HFFc6 (cell line): ENCODE measurements at places on chromosomes 13 and 19.

GRCh38 chr13:95247171-95247570, 54.1 kb downstream of the ABCC4 start:
- no peak for DNase-seq

DNA sequence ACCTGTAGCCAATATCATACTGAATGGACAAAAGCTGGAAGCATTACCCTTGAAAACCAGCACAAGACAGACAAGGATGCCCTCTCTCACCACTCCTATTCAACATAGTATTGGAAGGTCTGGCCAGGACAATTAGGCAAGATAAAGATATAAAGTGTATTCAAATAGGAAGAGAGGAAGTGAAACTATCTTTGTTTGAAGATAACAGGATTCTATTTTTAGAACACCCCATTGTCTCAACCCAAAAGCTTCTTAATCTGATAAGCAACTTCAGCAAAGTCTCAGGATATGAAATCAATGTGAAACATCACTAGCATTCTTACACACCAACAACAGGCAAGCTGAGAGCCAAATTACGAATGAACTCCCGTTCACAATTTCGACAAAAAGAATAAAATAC, 17.8 kb upstream of the CCNA1 start:
- no peak for DNase-seq

DNA sequence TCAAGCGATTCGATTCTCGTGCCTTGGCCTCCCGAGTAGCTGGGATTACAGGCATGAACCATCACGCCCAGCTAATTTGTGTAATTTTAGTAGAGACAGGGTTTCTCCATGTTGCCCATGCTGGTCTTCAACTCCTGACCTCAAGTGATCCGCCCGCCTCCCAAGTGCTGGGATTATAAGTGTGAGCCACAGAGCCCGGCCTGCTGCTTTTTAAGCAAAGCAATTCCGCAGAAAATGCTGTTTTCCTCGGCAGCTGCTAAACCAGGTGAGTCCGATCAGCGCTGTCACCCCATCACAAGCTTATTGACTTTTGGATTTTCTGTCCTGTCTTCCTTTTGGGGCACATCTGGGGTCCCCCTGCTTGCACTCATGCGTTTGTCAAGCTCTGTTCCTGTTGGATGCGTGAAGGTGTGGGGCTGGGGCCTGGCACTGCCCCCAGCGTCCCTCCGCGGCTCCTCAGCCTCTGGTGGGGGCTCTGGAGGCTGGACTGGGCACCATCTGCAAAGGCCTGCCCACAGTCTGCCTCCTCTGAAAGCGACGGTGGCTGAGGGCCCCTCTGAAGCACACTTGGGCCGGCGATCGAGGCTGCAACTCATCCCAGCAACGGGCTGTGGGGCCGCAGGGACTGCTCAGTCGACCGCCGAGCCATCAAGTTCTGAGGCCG, 25.7 kb downstream of the CEBPG start:
- no peak for DNase-seq

- no peak for DNase-seq
Observed at GRCh38 chr13:25963674-25964073, 88.1 kb downstream of the SHISA2 start.

DNA sequence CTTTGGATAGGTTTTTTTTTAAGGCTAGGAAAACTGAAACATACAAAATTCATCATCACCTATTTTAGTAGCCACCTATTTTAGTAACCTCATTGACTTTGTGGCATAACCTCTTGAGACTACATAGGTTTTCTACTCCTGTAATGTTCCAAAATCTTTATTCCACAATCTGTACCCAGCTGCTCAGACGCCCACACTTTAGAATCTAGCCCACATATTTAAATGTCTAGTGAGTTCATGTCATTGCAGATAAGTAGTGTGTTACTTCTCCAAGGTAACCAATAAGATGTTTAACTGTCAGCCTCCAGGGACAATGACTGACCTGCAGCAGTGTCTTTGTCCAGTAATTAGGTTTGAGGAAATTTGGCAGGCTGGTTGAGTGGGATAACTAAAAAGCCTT, 330.2 kb downstream of the MZT1 start:
- DNase-seq: no peak

DNA sequence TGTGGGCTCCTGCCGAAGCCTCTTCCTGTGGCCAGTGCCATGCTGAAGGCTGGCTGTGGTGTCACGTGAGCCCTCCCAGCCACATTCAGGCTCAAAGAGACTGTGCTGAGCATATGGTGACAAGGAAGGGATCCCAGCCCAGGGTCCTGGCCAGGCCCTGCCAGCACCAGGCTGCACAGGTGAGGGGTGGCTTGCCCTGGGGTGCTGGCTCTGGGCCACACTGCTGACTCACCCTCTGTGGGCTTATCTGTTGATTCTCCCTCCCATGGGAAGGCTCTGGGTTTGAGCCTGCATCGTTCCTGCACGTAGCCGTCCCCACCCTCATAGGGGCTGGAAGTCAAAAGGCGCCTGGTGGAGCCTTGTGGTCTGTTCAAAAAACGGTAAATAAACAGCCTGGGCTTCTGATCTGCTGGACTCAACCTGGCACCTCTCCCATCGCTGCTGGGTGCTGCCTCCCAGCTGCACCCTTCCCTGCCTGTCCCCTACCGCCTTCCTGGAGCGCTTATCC, 31.1 kb downstream of the DNM2 start:
- no peak for DNase-seq

DNA sequence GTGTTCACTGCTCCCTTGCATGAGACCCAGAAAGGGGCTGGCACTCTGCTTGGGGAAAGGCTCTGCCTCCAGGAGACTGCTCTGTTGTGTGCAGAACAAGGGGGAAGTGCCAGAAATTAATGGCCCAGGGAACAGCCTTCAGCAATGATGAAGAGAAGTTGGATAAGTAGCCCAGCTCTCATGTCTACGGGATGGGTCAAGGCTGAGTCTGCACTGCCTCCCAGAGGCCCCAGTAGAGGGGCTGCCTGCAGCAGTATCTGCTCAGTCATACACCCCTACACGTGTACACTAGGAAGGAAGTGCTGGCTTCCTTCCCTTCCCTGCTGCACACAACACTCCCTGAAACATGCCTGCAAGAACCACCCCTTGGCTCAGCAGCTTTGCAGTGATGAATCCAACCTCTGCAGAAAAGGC, 54.6 kb upstream of the URI1 start:
- peak; percentile 8 for DNase-seq

DNA sequence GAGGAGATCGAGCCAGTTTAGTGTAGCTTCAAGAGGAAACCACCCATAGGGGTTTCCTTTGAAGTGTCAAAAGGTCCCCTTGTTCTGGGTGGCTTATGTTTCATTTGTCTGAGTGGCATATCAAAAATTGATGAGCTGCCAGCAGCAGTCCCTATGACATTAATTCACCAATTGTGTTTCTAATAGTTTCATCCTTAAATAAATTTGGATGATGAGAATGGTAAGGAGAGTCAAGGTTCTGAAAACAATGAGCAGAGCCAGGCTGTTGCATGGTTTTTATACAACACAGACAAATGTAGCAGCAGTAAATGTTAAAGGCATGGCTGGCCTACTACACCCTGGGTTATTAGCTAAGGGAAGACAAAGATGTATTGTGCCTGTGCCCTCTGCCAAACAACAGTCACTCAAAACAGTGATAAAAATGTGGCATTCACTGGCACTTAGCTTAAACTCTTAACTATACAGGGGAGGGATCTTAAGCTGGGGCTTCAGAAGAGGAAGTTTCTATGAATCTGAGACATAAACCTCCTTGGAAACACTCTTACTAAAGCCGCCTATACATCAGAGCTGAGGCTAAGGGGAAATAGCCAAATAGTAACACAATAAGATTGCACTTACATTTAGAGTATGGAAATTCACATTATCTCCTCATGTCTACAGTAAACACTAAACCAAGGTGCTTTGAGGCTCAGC, 200.5 kb downstream of the POU4F1 start:
- DNase-seq: no peak

GRCh38 chr19:43880483-43880882, 53.4 kb downstream of the ZNF283 start:
- no peak for DNase-seq

DNA sequence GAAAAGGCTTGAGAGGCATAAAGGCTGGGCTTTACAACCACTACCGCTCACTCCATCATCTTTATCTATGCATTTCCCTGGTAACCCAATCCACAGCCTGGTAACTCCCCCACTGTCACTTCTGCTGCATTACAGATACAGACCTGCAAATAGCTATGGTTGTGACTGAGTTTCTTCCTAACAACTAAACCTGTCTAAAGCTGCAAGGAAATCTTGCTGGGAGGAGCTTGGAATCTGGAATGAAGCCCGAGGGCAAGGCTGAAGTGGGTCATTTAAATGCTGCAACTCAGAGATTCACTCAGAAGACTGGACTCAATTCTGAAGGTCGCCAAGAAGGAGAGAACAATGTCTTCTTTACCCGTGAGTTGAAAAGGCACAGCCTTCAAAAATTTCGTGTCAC, at the start of gene LGALS13:
LGALS13 (plus strand) TSS at position 301 of the 400 bp plus-strand sequence; CDS start at position 346, 45 bp downstream.
- no peak for DNase-seq

DNA sequence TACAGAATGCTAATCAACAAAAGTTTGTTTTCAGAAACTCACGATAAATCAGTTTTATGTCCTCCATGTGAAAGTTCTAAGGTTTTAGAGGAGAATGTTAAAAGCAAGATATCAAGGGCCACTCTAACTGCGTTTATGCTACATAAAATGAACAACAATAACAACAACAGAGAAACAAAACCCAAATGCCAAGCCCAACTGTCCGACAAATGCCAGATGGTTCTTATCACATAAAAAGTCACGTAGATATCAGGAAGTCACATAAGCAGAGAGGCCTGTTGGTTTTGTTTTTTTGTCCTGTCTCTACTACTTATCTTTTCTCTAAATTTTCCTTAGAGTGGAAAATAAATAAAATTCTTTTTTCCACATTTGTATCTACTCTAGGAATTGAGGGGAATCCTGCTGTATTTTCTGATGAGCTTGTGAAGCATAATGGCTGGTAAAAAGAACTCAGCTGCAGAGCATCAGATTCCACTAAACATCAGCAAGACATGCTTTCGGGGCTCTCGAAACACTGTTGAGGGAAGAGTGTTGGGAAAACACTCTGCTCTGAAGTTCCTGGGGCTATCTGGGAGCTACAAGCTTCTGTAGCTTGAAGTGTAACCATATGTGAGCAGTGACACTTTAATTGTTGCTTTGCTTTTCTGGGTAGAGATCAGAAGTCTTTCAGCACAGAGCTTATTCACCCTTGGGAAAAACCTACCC, 110.1 kb downstream of the SLAIN1 start:
- no peak for DNase-seq

- DNase-seq: no peak
Observed at GRCh38 chr13:105960326-105960725, 575.1 kb downstream of the EFNB2 start.

GRCh38 chr19:39846678-39847486, 703 bp upstream of the FBL start:
- DNase-seq: no peak
